Fibroblast of villous mesenchyme (primary cell): ENCODE measurements at places on chromosomes 11 and 22. TPM values are rescaled to one million over a fixed set of nuclear protein-coding genes. Genes with fewer than 3 reads are reported as not detected.

- no peak for DNase-seq
These were observed 15.8 kb downstream of the OR8D1 start for GRCh38 chr11:124297921-124298320.

- peak; percentile 43 for DNase-seq
These were observed 177.9 kb upstream of the CADM1 start for GRCh38 chr11:115682101-115682500.

Gene LGR4
- total RNA-seq, result 11.2 and 12.2 TPM in 2 replicates

Gene OR5D16
- total RNA-seq, result not detected in 2 replicates

Gene VWCE
- 1.3 and 2.2 TPM in 2 replicates for total RNA-seq

Gene GAB4
- total RNA-seq, result not detected in 2 replicates

DNA sequence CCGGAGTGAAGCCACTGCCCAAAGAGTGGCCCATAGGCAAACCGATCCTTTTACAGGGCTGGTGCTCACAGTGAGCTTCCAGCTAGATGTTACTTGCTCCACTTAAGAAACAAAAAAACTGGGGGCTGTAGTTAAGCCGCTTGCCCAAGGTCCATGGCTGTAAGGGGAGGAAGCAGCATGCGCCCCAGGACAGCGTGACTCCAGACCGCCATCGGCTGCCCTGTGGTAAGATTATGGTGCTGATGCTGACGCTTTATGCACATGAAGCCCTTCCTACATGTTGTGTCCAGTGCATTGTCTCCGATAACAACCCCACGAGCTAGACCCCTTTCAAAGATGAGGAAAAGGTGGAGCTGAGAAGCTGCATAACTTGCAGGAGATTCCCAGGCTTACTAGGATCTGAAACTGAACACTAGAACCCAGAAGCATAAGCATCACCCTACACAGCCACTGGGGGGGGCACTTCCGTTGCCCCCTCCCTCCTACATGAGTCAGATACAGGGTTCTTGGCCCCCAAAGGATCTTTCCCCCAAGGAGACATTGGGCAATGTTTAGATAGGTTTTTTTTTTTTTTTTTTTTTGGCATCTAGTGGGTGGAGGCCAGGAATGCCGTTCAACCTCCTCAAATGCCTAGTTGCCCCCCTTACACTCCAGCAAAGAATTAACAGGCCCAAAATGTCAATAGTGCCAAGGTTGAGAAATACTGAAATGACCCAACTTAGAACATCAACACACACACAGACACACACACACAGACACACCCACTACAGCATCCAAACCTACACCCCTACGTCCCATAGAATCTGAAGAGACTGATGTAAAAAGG lies 53.9 kb downstream of the MN1 start:
- DNase-seq, result no peak

- DNase-seq, result peak; percentile 66
These were observed 205.6 kb downstream of the DDX10 start for GRCh38 chr11:108870373-108871020.

Gene PANX3
- total RNA-seq, result under 0.01 TPM in 1 of 2 replicates, not detected in the other

DNA sequence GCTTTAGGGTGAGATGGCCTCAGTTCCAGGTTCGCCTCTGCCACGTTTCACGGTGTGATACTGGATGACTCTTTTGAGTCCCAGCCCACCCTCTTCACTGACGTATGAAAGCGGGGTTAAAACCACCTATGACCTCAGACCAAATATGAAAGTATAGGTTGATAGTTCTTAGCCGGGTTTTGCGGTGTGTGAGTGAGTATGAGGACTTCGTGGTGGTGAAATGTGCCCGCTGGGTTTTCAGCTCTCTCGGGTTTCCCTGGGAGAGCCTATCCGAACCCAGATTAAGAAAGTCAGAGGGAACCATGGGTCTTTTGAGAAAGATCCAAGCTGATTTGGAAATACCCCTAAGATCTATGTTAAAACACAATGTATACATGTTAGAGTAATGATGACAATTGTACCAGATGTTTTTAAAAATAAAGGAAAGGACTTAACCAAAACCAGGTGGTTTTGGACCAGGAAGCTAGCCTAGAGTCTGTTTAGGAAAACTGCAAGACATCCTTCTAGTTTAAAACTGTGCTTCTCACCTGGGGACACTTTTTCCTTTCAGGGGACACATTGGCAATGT lies 25.8 kb upstream of the ST3GAL4 start:
- DNase-seq, result no peak

DNA sequence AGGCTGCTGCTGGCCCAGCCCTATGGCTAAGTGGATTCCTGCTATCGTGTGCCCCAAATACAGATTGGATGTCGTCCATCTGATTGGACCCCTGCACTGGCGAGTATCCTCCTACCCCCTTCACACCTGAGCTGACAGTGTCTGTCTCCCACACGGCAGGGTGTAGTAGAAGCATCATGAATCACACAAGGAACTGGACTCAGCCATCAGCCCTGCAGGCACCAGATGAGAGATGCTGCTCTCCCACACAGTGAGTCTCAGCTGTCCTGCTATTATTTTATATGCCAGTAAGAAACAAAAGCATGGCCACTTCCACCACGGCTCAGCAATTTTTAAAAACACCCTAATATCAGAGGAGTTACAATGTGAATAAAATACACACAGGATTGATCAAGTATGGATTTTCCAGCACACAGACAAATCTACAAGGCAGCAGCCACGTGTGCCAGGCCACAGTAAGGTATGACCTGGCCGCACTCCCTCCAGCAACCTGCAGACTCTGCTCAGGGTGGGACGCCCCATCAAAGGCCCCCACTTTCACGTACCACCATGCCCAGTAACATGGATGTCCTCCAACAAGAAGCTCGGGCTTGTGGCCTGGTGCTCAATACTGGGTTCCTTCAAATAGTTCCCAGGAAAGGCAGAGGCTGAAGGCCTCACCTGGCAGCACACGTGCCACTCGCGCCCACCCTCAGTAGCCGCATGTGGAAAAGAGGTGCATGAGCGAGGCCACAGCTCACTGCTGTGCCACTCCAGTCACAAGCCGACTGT lies 16.4 kb upstream of the SLC25A1 start:
- DNase-seq, result no peak

DNA sequence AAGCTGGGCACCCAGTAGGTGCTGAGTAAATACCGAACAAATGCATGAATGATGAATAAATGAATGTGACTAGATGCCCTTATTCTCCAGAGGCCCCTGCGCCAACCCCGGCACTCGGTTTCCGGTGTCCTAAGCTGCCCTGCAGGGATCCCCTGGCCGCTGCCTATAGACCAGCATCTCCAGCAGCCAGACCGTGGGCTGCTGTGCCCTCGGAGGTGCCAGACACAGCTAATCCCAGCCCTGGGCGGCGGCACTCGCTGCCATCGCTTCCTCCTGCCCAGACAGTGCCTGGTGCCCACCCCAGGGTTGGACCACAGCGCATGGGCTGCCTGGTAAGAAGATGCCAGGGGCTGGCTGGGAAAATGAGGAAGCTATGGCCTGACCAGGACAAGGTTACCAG lies 15.6 kb downstream of the CREB3L1 start:
- DNase-seq, result no peak

DNA sequence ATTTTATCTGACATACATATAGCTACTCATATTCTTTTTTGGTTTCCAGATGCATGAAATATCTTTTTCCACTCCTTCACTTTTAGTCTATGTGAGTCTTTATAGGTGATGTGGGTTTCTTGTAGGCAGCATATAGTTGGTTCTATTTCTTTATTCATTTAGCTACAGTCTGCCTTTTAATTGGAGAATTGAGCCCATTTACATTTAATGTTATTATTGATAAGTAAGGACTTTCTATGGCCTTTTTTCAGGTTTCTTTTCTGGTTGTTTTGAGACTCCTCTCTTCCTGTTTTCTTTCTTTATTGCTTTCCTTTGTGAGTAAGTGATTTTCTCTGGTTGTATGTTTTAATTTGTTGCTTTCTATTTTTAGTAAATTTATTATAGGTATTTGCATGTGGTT lies 27.2 kb downstream of the CNTF start:
- no peak for DNase-seq

GRCh38 chr11:133821776-133822175 lies 23.5 kb downstream of the SPATA19 start:
- DNase-seq, result no peak

Gene OR52H1
- 0.32 and 0.86 TPM in 2 replicates for total RNA-seq

DNA sequence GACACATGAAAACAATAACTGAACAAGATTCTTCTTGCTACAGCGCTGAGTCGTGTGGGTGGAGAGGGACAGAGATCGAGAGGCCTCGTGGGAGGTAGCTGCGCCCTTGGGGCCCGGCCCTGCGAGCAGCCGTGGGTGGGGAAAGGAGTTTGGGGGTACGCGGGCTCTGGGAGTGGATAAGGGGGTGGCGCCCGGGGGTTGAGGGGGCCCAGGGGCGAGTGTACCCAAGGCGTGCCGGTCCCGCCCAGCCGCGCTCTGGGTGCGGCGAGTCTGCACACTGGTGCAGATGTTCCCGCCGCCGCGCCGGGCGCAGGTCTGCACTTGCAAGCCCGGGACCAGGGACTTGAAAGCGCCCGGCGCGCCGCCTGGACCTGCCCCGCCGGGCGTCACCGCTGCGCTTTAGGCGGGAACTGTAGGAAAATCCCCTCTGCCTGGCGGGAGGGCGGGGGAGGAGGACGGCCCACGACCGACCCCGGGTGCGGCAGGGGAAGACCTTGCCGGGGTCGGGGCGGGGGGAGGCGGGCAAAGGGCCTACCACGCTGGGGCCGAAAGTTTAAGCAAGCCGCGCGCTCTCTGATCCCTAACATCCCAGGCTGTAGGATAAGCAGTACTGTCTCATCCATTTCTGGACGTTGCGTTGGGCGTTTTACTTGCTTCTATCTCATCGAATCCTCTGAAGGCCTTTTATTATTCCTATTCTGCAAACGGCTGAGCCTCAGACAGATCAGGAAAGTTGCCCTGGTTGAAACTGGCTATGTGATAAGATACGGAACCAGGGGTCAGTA lies 1.4 kb upstream of the KREMEN1 start:
- DNase-seq, result peak; percentile 50

GRCh38 chr22:49678842-49679170 lies 148.9 kb downstream of the BRD1 start:
- no peak for DNase-seq

DNA sequence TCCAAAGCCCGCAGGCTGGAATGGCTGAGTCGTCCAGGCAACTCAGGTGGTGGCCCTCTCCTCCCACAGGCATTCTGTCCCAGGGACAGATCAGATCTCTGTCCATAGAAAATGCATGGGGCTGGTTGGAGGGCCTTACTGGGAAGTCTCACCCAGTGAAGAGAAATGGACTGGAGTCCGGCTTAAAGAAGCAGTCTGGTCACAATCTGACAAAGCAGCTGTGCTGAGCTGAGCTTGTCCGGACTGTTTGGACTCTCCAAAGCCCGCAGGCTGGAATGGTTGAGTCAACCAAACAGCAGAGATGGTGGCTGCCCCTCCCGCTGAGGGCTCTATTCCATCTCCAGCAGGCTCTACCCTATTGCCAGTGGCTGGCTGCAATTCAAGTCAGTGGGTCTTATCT lies 14.4 kb upstream of the DEPDC7 start:
- DNase-seq, result no peak

DNA sequence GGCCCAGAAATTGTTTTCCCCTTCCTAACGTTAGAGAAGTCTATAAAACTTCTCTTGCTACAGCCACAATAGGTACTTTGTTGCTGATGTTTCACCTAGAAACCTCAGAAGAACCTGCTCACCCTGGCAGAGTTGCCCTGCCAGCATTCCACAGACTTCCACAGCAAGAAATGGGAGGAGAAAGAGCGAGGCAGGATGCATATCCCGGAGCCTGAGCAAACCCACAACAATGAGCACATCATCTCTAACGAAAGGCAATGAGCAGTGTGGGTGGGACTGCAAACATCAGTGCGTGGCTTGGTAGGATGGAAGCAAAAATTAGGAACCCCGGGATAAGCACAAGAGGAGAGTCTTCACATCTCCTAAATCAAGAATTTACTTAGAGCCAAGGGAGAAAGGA lies 892.3 kb downstream of the OPCML start:
- DNase-seq, result no peak

GRCh38 chr11:46493791-46494190 lies 100.0 kb downstream of the AMBRA1 start:
- no peak for DNase-seq

DNA sequence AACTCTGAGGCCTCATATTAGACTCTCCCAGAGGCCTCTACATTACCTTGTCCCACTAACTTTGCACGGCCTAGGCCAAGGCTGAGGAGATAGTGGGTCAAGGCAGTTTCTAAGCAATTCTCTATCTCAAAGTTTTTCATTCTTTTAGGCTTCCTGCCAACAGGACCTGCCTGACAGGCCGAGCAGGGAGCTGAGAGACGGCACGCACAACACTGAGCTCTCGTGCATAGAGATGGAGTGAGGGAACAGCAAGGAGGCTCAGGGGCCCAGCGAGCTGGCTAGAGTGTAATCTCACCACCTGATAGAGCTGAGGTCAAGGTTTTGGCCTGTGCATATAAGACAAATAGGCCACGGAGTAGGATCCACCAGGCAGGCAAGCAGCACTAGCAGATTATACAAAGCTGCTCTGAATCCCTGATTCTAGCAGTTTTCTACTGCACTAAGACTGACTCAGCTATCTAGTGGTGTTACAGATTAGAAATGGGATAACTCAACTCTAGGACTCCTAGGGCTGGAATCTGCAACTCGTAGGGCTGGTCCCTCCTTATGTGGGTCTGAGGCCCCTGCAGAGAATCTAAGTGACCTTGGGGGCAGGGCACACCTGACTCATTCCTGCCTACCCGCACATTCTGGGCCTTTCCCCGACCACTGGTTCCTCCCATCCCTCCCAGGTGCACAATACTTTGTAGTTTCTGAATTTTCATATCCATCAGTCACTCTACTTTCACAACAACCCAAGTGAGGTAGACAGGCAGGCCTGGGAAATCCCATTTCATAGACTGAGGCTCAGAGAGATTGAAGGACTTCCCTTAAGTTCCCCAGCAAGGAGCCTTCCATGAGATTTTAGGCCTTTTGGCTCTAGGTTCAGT lies 1.7 kb downstream of the CYB5R2 start:
- DNase-seq, result no peak

DNA sequence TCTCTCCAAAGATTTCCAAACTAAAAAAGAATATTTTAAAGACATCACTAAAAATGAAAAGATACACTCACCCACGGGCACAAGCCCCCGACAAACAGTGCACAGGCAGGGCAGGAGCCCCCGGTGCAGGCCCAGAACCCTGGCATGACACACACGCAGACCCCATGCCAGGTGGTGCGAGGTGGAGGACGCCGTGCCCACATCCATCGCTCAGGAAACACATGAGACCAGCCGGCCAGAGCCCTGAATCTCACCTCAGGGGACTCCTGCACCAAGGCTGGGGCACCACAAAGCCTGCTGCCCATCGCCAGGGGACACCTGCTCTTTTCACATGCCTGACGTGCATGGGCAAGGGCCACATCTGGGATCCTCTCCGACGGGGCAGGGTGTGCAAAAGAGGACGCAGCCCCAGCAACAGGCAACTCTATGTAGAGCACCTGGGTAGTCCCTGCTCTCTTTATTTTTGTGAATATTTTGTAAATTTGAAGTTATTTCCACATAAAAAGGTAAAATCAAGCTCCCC lies 13.4 kb downstream of the BRD1 start:
- no peak for DNase-seq

Gene MMP8
- total RNA-seq, result under 0.01 TPM in 1 of 2 replicates, not detected in the other
